Neural crest cell (in vitro differentiated cells): ENCODE measurements at places on chromosomes 4 and X. TPM values are rescaled to one million over a fixed set of nuclear protein-coding genes. Genes with fewer than 3 reads are reported as not detected.

GPR82 gene
- total RNA-seq, result not detected in 2 replicates

DNA sequence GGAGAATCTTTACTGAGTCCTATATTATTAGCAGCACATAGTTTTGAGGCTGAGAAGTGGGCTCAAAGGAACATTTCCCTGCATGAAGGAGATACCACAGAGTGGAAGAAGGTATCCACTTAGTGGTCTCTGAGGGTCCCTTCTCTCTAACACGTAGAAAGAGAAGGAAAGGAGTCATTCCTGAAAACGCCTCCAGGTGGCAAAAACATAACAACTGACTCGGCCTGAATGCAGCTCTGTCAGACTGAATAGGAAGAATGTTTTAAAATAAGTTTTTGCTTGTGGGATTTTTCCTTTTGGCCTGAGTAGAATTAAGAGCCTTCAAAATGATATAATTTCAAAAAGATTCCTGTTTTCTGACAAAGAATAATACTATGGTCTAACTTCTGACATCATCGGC lies 23.3 kb downstream of the RPGR start:
- no peak for DNase-seq

MAGEA10 gene
- total RNA-seq, result not detected in 2 replicates

PAPSS1 gene
- total RNA-seq, result 74.7 and 78.6 TPM in 2 replicates

DNA sequence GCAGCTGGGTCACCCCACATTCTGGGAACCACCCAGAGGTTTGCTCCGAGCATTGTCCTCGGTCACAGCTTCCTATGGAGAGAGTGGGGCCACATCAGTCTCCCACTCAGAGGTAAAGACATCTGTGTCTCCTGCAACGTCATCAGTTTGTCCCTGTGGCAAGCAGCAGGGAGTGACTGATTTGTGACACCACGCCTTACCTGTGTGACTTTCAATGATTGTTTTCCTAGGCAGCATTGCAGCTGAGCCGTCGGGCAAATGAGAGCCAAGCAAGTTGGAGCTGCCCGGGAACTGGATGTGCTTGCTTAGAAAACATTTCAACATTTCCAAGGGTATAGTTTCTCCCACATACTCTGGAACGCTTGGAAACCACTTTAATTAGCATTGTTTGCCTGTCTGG lies 29.7 kb upstream of the HELT start:
- DNase-seq, result no peak

DNA sequence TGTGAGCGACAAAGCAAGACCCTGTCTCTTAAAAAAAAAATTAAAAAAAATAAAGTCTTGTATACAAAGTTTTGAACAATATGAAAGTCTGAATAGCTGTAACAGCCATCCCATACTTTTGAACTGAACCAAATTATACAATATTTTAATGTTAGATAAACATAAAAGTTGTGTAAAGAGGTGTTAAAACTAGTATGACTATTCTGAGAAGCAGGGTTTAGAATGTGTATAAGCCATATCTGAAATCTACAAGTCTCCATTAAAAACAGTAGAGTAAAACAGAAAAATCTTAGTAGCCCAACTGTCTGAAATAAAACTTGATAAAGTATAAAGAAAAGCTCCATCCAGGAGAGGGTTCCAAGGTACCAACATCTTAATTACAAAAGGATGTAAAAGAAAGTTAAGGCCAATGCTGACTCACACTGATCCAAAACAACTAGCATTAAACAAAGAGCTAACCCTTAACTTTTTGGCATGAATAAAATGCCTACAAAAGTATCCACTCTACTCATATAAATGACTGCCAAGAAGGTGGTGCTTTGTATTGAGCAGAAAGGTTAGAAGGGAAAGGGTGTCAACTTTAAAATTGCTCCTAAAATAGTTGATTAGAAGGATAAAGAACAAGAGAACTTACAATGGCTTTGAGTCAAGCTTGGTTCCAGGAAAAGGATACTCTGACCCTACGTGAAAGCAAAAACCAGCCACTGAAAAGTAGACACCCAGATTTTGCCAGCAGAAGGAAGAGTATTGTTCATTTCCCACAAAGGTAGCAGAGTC lies 18.5 kb downstream of the CNOT6L start:
- no peak for DNase-seq
